Calu3 (cell line): ENCODE measurements at places on chromosomes 7 and 10. TPM values are rescaled to one million over a fixed set of nuclear protein-coding genes. Genes with fewer than 3 reads are reported as not detected.

TBRG4 gene
- total RNA-seq, result 191 and 199 TPM in 2 replicates

PON2 gene
- total RNA-seq, result 73.7 and 79.6 TPM in 2 replicates

HHEX gene
- total RNA-seq, result 91.5 and 97.7 TPM in 2 replicates

FRMD4A gene
- 6.1 and 7.0 TPM in 2 replicates for total RNA-seq

SCD gene
- total RNA-seq, result 173 and 225 TPM in 2 replicates

BLNK gene
- total RNA-seq, result 7.5 and 9.5 TPM in 2 replicates

RHEB gene
- 123 and 126 TPM in 2 replicates for total RNA-seq

CH25H gene
- total RNA-seq, result 0.73 TPM in 1 of 2 replicates, not detected in the other

OR2F1 gene
- total RNA-seq, result not detected in 2 replicates

NKX2-3 gene
- not detected in 2 replicates for total RNA-seq

FKBP6 gene
- not detected in 2 replicates for total RNA-seq

BAIAP2L1 gene
- total RNA-seq, result 55.8 and 63.8 TPM in 2 replicates

PFKFB3 gene
- 273 and 293 TPM in 2 replicates for total RNA-seq
